ENCODE measurements at places on chromosomes 11 and 22. TPM values are rescaled to one million over a fixed set of nuclear protein-coding genes. Genes with fewer than 3 reads are reported as not detected.

The DDI1 gene
- total RNA-seq: not detected

The BAIAP2L2 gene
- under 0.01 TPM for total RNA-seq

The GLYATL1 gene
- not detected for total RNA-seq

The KCNJ5 gene
- 0.54 TPM for total RNA-seq

The PRODH gene
- total RNA-seq: 0.79 TPM

The MRGPRX4 gene
- not detected for total RNA-seq

The IL10RA gene
- total RNA-seq: not detected

The MN1 gene
- 32.0 TPM for total RNA-seq

The OPCML gene
- not detected for total RNA-seq

The TREH gene
- total RNA-seq: not detected

The OR2D2 gene
- 0.79 TPM for total RNA-seq

The CRYBA4 gene
- not detected for total RNA-seq

The ACTN3 gene
- total RNA-seq: not detected

The ZNF280B gene
- under 0.01 TPM for total RNA-seq

The OR8H3 gene
- not detected for total RNA-seq

The HMOX1 gene
- 8.4 TPM for total RNA-seq

The C1QTNF6 gene
- total RNA-seq: 86.4 TPM

The CBLIF gene
- total RNA-seq: not detected

The MMP11 gene
- total RNA-seq: 5.9 TPM

The MEI1 gene
- 0.39 TPM for total RNA-seq

The MMP7 gene
- total RNA-seq: not detected

The OSM gene
- total RNA-seq: not detected
